Central memory CD4-positive, alpha-beta T cell (primary cell): ENCODE measurements at places on chromosomes 4 and X.

- DNase-seq: peak; percentile 61
Observed at GRCh38 chrX:107654872-107655761, 26.8 kb downstream of the PRPS1 start.

- DNase-seq: no peak
Observed at GRCh38 chrX:122272011-122272410, 912.1 kb upstream of the GRIA3 start.

DNA sequence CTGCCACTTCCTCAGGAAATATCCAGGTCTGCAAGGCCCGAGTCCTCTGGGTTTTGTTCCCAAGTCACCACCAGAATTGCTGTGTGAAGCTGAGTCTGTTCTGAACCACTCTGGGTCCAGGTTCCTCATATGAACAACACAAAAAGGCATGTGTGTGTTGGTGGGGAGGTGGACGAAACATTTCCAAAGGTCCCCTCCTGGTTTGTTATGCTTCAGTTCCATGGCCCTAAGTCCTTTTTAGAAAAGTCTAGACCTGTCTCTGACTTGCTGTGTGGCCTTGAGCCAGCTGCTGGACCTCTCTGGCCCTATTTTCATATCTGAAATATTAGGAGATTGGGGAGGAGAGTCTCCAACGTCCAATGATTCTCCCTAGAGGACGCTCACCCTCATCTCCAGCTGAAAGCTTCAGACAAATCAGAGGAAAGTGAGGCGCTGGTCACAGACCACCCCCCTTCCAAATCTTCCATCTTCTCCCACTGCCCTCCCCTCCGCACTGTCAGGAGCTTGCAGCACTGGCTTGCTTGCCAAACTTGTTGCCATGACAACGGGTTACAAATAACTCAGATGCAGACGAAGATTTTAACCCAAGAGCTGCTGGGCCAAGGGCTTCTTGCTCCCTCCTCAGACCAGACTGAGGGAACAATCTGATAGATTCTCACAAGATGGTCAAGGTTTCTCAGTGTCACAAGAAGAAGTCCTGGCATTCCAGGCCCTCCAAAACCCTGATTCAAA lies 64.5 kb downstream of the SMC1A start:
- no peak for DNase-seq

DNA sequence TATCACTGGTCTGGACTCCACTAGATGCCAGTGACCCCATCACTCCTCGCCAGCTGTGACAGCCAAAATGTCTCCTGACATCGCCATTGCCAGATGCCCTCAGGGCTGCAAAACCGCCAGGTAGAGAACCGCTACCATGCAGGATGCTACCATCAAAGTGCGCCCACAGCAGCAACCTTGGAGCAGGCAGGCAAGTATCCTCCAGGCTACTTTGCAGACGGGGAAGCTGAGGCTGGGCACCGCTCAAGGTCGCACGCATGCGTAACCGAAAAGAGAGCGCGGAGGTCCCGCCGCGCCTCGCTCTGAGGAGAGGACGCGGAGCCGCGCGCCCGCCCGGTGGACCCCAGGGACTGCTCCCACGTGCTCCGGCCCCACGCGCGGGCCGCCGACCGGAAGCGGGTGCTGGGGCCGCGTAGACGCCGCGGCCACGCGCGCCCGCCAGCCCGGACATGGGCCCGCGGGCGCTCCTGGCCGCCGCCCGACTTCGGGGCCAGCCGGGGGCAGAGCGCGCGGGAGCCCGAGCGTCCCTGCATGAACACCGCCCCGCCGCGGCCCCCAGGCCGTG lies at the start of gene STS:
Gene STS (plus strand): TSS at position 300 of the 565 bp plus-strand sequence. CDS start 105,488 bp downstream, outside the sequence.
- DNase-seq: no peak

DNA sequence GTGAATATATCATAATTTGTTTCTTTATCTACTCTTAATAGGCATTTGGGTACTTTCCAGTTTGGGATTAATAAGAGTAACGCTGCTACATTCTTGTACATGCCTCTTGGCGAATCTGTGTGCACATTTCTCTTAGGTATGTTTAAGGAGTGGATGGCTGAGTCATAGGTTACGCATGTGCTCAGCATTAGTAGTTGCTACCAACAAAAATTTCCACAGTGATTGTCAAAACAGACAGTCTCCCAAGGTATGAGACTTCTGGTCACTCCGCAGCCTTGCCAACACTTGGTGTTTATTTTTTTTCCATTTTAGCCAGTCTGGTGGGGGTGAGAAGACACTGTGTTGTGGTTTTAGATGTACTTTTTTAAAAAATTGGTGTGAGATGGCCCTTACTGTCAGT lies 44.6 kb downstream of the FGFBP1 start:
- DNase-seq: no peak

DNA sequence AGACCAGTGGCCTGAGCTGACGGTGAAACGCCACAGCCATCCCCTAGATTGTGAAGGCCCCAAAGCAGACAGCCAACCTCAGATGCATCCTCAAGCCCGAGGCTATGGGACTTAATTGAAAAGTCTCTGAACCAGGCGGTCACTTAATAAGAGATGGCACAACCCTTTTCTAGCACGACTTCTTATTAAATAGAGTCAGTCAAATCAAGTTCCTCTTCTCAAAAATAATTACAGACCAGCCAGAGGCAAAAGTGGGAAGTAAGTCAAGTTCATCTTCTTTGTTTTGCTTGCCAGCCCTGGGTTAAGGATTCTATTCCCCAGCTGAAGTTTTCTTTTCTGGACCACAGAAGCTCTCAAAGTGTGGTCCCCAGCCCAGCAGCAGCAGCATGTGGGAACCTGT lies 9.7 kb upstream of the SH3KBP1 start:
- DNase-seq: no peak

DNA sequence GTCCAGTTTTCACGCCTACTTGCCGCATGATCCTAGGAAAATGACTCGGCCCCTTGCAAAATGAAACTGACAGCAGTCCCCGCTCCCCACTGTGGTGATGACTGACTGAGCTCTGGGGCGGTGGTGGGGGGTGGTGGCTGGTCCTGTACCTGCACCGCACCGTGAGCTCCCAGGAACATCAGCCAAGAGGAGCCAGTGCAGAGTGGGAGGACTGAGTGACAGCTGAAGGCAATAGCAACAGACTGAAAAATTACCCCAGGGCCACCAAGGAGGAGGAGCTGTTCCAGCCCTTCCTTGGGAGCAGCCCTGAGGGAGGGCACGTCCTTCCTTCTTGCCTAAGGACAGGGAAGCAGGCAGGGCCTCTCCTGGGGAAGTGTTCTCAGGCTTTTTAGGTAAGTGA lies 2.4 kb upstream of the C4orf50 start:
- DNase-seq: no peak

DNA sequence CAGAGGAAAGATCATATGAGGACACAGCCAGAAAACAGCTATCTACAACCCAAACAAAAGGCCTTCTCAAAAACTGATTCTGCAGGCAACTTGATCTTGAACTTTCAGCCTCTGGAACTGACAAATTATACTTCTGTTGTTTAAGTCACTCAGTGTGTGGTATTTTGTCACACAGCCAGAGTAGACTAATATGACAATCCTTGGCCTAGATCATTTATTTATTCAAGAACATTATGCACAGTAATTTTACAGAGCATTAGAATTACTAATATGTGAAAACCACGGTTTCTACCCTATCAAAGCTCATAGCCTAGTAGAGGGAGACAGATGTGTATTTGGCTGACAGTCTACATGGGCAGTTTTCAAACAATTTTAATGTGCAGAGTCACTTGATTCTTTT lies 167.8 kb upstream of the PCDH18 start:
- no peak for DNase-seq

GRCh38 chr4:124757126-124757525 lies 44.6 kb upstream of the ANKRD50 start:
- DNase-seq: no peak

DNA sequence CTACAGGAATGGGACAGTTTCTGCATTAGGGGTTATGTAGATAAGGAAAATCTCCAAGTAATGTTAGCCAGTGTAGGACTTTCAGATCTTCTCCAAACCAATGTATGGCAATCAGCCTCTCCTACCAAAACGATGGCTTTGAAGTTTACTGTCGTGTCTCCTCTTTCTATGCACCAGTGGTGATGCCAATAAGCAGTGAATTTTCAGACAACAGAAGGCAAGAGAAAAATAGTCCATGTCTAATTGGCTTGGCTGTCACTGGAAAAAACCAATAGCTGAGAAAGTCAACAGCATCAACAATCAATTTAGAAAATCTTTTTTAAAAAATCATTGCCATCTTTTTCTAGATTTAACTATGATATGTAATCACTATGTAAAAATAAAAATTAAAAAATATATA lies 35.0 kb downstream of the LIMCH1 start:
- DNase-seq: no peak

GRCh38 chr4:1720163-1720983 lies 750 bp downstream of the TMEM129 start:
- DNase-seq: peak; percentile 45

DNA sequence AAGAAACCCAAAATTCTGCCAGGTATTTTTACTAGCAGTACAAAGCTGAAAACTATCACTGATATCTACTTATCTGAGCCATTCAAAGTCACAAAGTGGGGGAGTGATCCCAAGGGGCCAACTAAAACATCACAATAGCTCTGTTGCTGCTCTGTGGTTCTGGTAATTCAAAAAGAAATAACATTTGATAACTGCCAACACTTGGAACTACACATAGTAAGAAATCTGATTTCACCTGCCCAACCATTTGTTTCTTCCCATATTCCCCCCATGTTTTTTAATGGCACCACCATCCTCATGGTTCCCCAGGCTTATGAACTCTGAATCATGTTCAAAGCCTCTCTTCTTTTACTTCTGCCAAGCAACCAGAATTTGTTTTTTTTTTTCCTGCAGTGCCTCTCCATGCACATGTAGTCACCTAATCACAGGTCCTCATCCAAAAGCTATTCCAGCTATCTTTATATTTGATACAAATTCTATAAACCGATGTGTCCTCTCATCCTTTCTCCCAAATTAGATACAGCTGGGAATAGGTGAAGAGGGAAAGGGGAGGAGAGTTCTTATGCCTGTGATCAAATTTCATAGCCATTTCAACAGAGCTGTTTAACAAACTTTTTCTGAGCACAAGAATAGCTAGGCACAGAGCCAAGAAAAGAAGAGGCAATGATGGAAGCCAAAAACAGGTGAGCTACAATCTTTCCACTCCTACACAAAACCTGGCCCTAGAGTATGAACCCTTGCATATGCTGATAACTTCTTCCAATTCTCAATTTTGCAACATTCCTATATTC lies 7.7 kb downstream of the AMMECR1 start:
- DNase-seq: no peak

- DNase-seq: no peak
Observed at GRCh38 chrX:84168095-84168494, 19.9 kb downstream of the RPS6KA6 start.

DNA sequence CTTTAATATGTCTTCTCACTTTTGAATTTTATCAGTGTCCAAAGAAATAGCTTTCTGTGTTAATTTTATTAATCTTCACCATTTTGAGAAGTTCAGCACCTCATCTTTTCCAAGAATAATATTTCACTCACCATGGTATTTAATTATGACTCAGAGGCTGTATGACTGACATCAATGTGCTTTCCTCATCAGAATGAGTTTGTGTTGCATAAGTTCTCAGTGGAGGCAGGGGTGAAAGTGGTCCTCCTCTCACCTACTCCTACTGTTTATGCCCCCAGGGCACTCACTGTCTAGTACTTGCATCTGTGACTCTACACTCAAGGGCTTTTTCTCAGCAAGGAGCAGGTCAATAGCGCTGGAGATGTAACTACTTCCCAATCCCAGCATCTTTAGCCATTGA lies 905.3 kb upstream of the INTU start:
- no peak for DNase-seq

DNA sequence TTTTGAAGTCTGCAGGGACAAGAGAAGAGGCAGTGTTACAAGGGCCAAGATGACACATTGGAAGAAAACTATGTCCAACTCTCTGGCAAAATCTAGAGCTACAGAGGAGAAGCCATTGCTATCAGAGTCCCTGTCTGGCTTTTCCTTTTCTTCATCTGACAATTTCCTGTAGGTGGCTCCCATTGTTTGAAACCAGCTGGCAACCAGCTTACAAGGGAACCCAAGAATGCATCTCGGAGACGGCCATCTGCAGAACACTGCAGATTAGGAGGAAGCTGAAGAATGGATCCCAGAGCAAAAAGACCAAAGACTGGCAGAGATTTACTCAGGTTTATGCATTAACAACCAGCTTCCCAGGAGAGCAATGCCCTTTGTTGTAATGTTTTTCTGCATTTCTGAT lies 216.2 kb upstream of the CTSO start:
- no peak for DNase-seq

- no peak for DNase-seq
Observed at GRCh38 chr4:70902577-70903290, 565 bp downstream of the MOB1B start.

- peak; percentile 32 for DNase-seq
Observed at GRCh38 chr4:10117359-10118047, 904 bp upstream of the WDR1 start.

DNA sequence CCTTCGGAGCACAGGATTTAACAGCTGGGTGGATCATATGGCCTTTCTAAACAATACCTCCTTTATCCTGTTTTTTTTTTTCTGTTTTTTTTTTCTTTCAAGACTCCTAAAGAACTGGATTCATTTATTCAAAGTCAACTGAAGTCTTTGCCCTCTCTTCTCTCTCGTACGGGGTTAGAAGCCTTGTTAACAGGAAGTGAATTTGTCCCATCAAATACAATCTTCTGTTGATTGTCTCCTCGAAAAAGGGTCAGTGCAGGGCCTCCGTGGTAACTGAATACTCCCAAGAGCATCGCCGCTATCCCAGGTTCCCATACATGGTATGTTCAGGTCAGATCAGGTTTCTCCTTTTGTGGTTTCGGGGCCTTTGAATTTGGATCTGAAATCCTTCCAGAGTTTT lies 1.8 kb upstream of the TMEM128 start:
- DNase-seq: no peak

- DNase-seq: no peak
Observed at GRCh38 chr4:25535278-25535677, 120.4 kb upstream of the SLC34A2 start.

- DNase-seq: no peak
Observed at GRCh38 chrX:49276671-49277534, 7.3 kb downstream of the PPP1R3F start.

GRCh38 chr4:108742451-108743420 lies 20.1 kb downstream of the ETNPPL start:
- DNase-seq: no peak

DNA sequence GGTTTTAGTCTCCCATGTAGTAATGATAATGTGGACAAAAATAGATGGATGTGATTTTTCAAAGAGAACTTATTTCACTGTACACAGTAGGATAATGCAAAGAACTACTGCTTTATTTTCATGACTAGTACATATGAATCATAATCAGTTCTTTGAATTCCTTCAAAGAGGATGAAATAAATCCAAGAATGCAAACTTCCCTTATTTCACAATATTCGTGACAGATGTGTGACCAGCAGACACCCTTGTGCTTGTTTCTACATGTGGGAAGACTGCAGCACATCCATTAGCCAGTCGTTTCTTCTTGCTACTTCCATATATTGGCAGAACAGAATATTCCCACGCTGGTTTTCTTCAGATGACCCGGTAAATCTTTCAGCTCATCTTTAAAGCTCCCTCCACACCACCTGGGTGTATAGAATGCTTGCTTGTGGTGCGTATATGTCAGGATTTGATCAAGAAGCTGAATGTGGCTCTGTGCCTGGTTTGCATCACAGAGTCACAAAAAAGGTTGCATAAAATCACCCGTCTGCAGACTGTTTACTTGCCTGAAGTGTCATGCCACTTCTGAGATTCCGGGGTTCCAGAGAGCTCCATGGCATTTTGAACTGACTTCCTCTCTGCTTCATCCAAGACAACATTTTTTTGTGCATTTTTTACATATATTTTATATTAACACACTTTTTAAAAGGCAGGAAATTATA lies 47.7 kb upstream of the FAT4 start:
- no peak for DNase-seq
